NCI-H187 (cell line): ENCODE measurements at places on chromosomes 3 and 15.

DNA sequence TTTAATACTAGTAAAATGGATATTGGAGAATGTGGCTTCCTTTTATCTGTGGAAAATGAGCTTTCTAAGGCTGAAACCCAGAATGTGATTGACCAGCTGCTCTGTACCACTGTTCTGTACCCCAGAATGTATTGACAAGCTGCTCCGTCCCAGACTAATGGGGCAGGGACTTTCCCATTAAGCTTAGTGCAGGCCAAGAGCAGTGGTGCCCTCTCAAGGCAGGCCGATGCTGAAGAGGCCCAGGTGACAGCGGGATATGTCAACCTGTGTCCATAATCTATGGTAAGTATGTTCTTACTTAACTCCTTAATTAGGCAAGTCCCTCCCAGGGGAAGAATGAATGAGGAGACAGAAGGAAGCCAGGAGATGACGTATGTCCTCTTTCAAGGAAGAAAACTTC, 31.1 kb downstream of the SGO1 start:
- no peak for DNase-seq

- no peak for DNase-seq
Measured at GRCh38 chr3:399647-400046, 203.1 kb downstream of the CHL1 start.

DNA sequence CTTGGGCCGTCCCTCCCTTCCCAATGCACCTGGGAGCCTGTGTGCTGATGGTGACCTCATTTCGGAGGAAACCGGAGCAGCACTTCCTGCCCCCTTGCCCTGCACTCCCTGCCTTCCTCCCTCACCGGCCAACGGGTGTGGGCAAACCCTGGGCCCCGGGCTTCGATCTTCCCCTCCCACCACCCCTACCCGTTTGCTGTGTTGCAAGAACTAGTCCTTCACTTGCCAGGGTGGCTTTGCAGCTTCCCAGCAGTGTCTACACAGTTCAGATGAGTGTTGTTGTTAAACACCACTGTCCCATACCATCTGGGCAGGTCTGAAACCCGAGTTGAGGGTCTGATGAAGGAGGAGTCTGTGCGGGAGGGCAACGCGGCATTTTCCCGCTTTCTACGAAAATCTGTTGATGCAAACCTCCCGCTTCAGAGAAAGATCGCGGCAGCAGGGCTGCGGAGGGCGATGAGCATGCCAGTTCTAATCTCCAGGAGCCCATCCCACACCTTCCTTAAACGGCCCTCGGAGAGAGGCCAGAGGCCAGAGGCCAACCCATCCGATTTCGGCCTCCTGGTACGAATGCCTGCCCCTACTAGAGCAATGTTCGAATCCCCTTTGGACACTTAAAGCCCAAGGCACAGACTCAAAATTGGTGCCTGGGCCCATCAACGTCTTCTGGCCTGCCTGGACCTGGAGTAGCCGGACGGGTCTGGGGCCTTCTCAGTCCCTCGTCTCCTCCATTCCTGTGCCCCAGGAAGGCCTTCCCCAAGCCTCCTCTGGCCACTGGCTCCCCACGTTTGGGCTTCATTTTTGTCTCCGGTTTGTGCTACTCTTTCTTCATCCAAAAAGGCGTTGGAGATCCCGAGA, 35.7 kb upstream of the POLG start:
- no peak for DNase-seq

DNA sequence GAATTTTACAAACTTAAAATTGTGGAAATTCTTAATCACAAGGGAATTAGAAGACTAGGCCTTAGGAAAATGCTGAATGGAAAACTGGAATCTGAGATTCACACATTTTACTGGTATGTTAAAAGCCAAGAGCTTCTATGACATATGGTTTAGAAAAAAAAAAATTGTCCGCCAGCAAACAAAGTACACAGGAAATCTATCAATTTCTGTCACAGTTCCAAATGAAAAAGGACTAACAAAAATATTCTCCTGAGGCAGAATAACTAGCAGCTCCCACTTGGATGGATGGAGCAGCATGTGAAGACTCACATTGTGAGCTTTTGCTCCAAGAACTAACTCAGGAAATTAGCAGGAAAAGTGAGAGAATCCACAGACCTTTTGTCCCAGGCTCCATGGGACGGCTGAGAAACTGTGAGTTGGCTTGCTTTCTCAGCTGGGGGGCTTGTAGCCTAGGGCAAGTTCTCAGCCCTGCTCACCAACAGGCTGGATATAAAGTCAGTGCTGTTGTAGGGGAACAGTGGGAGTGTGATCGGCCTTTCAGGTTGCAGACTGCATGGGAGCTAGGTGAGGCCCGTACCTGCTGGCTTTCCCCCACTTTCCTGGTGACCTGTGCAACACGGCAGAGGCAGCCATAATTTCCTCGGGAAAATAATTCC, 731.1 kb upstream of the SGO1 start:
- no peak for DNase-seq

DNA sequence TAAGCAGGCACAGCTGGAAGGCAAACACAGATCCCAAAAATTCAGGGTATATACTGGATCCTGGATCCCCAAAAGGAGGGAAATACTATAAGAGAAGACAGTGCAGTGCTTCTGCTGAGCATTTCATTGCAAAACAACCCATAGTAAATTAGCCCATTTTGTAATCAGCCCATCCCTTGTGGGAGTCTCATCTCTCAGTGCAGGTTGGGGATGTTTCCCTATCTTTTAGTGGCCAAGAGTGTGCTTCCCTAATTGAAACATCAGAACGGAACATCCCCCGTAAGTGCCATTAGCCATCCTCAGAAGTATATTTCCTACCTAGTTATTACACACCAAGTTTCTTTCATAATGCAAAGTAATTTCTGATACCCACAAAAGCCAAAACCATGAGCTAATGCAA, 11.2 kb upstream of the MTMR14 start:
- no peak for DNase-seq

DNA sequence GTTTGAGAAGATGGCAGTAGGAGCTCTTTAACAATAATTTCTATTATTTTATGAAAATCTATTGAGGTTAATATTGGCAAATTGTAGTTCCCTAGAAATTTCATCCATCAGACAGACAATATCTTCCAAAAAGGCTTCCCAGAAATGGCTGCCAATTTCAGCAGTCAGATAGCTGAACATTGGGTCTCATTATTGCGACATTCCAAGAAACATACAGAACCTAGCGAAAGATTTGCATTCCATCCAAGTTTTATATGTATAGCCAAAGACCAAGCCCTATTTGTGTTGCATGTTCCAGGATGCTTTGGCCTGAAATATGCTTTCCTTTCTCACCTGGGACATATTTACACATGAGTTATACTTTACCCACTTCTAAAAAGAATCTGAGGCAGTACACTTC, 24.5 kb downstream of the ACP3 start:
- DNase-seq: no peak

DNA sequence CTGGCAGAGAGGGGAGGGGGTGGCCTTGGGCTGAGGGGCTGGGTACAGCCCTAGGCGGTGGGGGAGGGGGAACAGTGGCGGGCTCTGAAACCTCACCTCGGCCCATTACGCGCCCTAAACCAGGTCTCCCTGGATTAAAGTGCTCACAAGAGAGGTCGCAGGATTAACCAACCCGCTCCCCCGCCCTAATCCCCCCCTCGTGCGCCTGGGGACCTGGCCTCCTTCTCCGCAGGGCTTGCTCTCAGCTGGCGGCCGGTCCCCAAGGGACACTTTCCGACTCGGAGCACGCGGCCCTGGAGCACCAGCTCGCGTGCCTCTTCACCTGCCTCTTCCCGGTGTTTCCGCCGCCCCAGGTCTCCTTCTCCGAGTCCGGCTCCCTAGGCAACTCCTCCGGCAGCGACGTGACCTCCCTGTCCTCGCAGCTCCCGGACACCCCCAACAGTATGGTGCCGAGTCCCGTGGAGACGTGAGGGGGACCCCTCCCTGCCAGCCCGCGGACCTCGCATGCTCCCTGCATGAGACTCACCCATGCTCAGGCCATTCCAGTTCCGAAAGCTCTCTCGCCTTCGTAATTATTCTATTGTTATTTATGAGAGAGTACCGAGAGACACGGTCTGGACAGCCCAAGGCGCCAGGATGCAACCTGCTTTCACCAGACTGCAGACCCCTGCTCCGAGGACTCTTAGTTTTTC, 4.9 kb downstream of the ISL2 start:
- DNase-seq: peak; percentile 25

DNA sequence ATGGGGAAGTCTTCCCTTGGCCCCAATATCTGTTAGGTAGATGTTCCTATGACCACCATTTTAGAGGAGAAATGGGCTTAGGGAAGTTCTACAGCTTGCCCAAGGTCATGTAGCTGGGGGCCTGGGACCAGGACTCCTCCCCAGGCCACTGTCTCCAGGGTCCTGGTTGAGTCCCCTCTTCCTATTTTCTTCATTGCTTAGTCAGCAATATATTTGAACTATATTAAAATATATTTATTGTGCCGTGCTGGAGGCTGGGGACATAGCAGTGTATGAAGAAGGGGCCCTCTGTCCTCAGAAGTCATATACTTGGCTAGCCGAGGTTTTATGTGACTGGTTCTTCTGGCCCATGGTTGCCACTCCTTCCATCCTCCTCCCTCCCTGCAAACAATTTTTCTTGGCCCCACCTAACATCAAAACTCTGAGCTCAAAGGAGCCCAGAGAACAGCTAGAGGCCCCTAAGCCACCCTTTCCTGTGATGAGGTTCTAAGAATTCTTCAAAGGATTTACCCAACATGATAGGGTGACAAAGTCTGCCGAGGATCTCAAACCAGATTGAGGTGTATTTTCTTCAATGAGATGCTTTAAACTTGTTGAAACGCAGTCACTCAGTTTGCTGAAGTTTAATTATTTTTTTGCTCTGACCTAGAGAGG, 121.2 kb upstream of the RASGRP1 start:
- no peak for DNase-seq

DNA sequence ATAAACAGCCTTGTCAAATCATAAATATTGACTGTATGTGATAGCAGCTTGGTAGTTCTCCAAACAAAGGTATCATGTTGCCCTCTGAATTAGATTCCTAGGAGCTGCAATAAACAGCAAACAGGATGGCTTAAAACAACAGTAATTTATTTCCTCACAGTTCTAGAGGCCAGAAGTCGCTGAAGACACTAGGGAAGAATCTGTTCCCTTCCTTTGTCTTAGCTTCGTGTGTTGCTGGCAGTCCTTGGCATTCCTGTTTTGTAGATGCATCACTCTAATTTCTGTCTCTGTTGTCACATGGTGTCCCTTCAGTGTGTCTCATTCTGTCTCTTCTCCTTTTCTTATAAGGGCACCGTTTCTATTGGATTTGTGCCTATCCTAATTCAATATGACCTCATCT, 679.3 kb downstream of the OTOL1 start:
- DNase-seq: no peak

GRCh38 chr15:73382115-73382514, 13.4 kb upstream of the HCN4 start:
- no peak for DNase-seq

- no peak for DNase-seq
Measured at GRCh38 chr15:101003706-101004105, 84.5 kb downstream of the LRRK1 start.
